ENCODE measurements at places on chromosomes 4 and X.
A peak's percentile ranks its signal among the peaks of the same experiment; 100 is the strongest.

GRCh38 chr4:5752376-5753184 lies 41.6 kb downstream of the EVC start:
- no peaks in the 10 kb centered on the region for H3K36me3 ChIP-seq
- no peak overlapping the region for H3K4me3 ChIP-seq
- H3K27me3 ChIP-seq, result no peaks in the 10 kb centered on the region
- no peak for DNase-seq

GRCh38 chrX:15207994-15208393 lies 61.9 kb downstream of the ASB9 start:
- H3K27ac ChIP-seq, result no peak overlapping the region
- no peaks in the 10 kb centered on the region for H3K36me3 ChIP-seq
- no peak overlapping the region for H3K4me3 ChIP-seq
- H3K27me3 ChIP-seq, result no peaks in the 10 kb centered on the region
- no peak for DNase-seq
- peaks cover 32% of the 10 kb centered on the region for H3K4me1 ChIP-seq

DNA sequence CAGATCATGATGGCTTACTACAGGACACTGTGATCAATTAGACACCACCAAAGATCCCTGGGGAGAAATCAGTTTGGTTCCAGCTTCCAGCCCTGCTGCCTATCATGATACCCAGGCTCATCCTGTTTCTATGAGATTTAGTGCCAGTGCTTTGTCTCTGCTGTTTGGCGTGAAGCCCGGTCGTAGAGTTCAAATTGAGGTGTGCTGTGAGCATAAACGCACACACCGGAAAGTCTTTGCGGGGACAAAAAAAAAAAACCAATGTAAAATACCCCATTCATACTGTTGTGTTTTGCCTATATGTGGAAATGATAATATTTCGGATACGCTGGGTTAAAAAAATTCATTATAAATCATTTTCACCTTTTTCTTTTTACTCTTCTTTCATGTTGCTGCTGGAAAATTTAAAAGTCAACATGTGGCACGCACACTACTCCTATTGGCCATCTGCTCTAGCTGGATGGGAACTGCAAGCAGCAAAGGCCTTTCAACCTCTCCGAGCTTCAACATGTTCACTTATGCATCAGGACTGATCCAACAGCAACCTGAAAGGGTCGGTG lies 607 bp upstream of the DKC1 start:
- peak overlapping the region; percentile 97 for H3K27ac ChIP-seq
- peaks cover 36% of the 10 kb centered on the region for H3K4me1 ChIP-seq
- peak overlapping the region; percentile 85 for H3K4me3 ChIP-seq
- no peaks in the 10 kb centered on the region for H3K27me3 ChIP-seq
- peak; percentile 24 for DNase-seq

DNA sequence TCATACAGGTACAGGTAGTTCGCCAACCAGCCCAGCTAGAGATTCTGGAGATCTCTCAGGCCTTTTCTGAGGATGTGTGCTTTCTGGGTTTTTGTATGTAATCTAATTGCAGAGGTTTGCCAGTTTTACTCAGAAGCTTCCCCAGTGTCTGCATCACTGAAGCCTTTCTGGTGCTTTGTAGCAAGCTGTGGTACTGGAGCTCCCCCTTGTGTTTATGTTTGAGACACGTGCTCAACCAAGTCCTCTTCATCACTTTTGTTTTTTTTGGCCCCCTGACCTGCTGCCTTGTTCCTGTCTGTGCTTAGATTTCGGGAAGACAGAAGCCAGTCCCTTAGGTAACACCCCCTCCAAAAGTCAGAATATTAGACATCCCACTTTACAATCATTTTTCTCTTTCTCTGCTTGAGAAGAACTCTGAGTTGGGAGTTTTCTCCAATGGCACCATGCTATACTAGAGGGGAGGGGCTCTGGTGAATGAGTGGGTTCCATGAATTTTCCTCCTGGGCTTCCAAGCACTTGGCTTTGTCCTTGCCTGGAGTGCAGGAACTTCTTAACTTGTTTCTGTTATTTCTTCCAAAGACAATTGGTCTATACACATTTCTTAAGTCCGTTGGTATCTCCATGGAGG lies 128.4 kb upstream of the TBC1D9 start:
- no peaks in the 10 kb centered on the region for H3K36me3 ChIP-seq
- DNase-seq, result peak; percentile 53
- no peaks in the 10 kb centered on the region for H3K4me1 ChIP-seq
- no peak overlapping the region for H3K4me3 ChIP-seq
- no peak overlapping the region for H3K27ac ChIP-seq

DNA sequence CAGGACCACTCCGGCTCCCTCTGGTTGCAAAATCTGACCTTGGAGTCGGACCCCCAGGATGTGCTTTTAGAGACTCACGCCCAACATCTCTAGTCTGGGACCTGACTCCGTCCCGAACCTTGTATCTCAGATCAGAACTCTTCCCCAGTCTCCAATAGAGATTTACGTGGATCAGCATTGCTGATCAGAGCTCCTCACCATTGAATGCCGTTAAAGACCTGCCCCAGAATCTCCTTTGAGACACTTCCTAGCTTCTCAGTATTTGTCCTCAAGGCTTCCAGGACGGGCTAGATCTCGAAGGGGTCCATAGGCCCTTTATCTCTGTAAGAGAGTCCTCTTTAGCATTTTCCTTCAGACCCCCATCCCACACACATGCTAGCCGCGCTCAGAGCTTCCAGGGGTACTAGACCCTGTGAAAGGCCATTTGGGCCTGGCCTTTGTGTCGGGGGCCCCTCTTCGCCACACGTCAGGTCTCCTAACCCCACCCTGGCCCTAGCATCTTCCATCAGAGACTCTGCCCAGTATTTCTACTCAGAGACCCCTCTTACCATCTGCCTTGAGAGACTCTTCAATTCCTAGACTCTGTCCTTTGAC lies 662 bp downstream of the UBA1 start:
- H3K36me3 ChIP-seq, result peaks cover 27% of the 10 kb centered on the region
- DNase-seq, result no peak
- peak overlapping the region; percentile 98 for H3K27ac ChIP-seq
